Heart right ventricle (tissue), 16 donors: ENCODE measurements at places on chromosomes 11 and 22. TPM values are rescaled to one million over a fixed set of nuclear protein-coding genes. Genes with fewer than 3 reads are reported as not detected.

DNA sequence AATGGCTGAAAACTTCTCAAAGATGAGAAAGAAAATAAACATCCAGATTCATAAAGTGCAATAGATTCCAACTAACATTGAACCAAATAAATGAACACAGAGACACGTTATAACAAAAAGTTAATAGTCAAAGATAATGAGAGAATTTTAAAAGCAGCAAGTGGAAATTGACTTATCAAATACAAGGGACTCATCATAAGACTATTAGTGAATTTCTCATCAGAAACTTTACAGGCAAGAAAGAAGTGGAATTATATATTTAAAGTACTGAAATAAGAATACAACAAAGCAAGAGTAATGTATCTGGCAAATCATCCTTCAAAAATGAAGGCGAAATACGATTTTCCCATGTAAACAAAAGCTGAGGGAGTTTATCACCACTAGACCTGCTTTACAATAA lies 852.7 kb downstream of the LRRC4C start:
- no peak overlapping the region for H3K27ac ChIP-seq
- DNase-seq, result no peak
- H3K4me3 ChIP-seq, result no peak overlapping the region
- no peaks in the 10 kb centered on the region for H3K4me1 ChIP-seq
- no peaks in the 10 kb centered on the region for H3K36me3 ChIP-seq

DNA sequence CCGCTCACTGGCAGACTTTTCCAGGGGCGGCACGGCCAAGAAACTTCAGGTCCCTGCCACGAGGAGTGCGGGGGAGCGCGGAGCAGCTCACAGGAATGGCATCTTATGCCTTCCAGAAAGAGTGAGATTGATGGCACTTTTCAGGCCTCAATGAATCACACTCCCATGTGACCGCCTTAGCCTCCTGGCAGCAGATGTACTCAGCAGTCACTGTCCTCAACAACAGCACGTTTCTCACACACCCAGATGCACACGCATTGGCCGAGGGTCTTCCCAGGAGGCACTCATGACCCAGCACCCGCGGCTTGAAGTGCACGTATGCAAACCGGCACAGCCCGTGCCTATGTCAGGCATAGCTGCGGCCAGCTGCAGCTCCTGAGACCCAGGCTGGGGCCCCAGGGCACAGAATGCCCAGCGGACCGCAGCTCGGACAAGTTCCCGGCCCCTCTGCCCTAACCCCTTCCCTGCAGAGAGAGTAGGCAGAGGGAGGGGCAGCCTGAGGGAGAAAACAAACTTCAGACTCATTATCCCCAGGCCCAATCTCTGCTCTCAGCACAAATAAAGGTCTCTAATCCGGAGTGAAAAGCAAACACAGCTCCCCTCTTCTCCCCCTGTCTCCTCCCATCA lies 48.3 kb downstream of the RPUSD4 start:
- no peak for DNase-seq
- H3K27me3 ChIP-seq, result no peaks in the 10 kb centered on the region
- H3K4me3 ChIP-seq, result no peak overlapping the region
- no peak overlapping the region for H3K27ac ChIP-seq

GRCh38 chr11:57144075-57144474 lies 37.7 kb upstream of the LRRC55 start:
- H3K36me3 ChIP-seq, result no peaks in the 10 kb centered on the region
- peaks cover 4% of the 10 kb centered on the region for H3K27me3 ChIP-seq
- H3K4me1 ChIP-seq, result no peaks in the 10 kb centered on the region
- no peak overlapping the region for H3K4me3 ChIP-seq
- DNase-seq, result no peak

GRCh38 chr11:43904742-43905535 lies 24.3 kb downstream of the ALKBH3 start:
- H3K27ac ChIP-seq, result peak overlapping the region; percentile 62
- no peak for DNase-seq
- H3K36me3 ChIP-seq, result no peaks in the 10 kb centered on the region

GRCh38 chr11:35839368-35840161 lies 104.3 kb upstream of the LDLRAD3 start:
- DNase-seq, result no peak
- H3K4me1 ChIP-seq, result no peaks in the 10 kb centered on the region
- no peak overlapping the region for H3K4me3 ChIP-seq
- no peaks in the 10 kb centered on the region for H3K27me3 ChIP-seq
- H3K27ac ChIP-seq, result no peak overlapping the region

The GPR83 gene
- not detected for total RNA-seq
